ENCODE measurements at places on chromosomes 1 and 21.

GRCh38 chr1:40927781-40928180 lies 51.7 kb upstream of the CTPS1 start:
- DNase-seq: no peak

DNA sequence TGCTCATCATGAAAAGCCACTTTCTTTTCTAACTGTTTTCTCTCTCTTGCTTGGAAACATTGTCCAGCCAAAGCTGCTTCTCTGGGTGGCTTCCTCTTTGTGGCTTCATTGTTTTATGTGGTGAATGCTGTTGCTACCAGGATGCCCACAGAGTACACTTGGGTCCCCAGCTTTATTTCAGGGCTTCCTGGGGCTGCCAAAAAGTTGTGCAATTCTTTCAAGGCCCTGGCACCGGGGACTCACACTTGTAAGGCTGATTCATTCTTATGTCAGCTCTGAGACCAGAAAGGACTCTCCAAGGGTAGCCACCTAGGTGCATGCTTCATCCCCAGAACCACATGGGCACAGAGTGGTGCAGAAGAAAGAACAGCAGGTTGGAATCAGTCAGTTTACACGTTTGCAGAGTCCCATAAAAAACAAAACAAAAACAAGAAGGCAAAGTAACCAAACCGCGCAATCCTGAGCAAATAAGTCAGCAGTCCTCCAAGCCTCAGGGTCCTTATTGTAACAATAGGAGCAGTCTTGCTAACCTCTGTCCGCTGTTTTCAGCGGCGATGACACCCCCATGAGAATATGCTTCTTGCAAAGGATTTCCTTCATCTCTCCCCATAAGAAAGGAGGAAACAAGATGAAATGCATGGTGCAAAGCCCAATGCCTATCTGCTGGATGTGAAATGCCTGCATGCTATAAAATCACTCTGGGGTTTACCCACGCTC lies 89.9 kb upstream of the SSX2IP start:
- no peak for DNase-seq

- no peak for DNase-seq
Measured at GRCh38 chr1:211619033-211619996, 40.4 kb upstream of the SLC30A1 start.

DNA sequence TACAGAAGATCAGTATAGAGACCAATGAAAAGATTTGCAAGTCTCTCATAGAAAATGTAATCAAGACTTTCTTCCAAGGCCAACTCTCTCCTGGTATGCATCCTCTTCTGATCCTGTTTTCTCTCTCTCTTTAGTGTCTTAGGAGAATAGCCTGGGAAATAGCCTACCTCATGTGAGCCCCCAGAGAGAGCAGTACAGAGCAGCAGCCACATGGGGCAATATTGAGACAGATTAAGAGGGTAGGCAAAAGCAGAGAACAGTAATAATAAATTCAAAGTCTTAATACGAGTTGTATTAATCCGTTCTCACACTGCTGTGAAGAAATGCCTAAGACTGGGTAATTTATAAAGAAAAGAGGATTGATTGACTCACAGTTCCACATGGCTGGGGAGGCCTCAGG lies 61.4 kb downstream of the RNASEL start:
- DNase-seq: no peak

DNA sequence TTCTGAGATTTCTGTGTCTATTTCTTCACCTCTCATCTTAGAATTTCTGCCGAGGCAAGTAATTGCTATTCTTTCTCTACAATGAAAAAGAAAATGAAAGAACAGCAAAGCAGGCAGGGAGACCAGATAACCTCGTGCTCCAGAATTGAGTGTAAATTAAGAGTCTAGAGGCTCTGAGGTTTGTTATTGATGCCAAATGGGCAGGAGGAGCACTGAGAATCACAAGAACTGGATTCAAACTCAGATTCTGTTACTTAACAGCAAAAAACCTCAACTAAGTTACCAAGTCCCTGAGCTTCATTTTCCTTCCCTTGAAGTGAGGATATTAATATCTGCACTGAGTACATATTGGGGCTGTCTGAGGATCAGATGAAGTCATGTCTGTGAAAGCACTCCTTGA lies 5.5 kb upstream of the DDR2 start:
- DNase-seq: no peak

DNA sequence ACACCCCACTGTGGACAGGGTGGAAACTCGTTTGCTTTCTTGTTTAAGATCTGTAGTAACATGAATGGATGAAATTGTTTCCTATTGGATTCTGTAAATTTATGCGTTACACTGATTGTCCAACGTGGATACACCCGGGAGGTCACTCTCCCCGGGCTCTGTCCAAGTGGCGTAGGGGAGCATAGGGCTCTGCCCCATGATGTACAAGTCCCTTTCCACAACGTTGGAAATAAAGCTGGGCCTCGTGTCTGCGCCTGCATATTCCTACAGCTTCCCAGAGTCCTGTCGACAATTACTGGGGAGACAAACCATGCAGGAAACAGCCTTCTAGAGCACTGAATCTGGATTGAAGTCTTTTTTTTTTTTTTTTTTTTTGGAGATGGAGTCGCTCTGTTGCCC lies 1.4 kb downstream of the RCC1 start:
- DNase-seq: no peak

GRCh38 chr1:31063631-31064030 lies 1.9 kb downstream of the PUM1 start:
- DNase-seq: no peak

- DNase-seq: no peak
Measured at GRCh38 chr1:87851490-87851889, 522.8 kb downstream of the LMO4 start.

GRCh38 chr21:44755227-44755626 lies 43.9 kb upstream of the TSPEAR start:
- no peak for DNase-seq

GRCh38 chr1:22930240-22930912 lies 42.3 kb downstream of the LACTBL1 start:
- DNase-seq: peak; percentile 19

- no peak for DNase-seq
Measured at GRCh38 chr1:15187175-15188129, 33.9 kb downstream of the TMEM51 start.

- no peak for DNase-seq
Measured at GRCh38 chr1:211534545-211535291, 42.8 kb upstream of the RD3 start.

DNA sequence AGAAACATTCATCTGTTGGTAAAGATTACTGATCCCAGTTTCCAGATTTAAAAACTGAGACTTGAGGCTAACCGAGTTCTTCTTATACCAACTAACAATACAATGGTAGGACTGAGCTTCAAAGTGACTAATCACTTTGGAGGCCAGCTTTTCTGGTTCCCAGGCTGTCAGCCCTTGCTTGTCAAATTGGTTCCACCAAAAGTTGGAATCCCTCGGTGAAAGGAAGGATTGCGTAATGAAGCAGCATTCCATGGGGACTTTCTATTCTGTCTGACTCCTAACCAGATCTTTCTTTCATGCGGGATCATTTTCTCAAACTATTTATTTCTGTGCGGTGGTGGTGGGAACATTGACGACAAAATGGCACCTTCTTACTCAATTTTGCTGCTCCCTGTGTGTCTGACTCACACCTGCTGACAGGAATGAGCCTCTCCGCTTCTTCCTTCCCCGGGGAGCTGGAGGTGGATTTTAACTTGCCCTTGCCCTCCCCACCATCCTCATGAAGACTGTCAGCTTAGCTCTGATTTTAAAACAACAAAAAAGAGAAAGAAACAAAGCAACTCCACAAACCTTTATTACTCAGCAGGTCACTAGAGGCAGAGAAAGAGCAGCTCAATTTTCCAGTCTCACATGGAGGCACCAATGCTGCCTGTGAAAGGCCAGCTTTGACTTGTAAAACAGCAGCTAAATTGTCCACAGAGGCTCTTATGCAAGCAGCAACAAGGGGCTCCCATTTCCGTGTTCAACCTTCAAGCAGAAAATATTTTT lies 32.9 kb upstream of the RASAL2 start:
- no peak for DNase-seq

DNA sequence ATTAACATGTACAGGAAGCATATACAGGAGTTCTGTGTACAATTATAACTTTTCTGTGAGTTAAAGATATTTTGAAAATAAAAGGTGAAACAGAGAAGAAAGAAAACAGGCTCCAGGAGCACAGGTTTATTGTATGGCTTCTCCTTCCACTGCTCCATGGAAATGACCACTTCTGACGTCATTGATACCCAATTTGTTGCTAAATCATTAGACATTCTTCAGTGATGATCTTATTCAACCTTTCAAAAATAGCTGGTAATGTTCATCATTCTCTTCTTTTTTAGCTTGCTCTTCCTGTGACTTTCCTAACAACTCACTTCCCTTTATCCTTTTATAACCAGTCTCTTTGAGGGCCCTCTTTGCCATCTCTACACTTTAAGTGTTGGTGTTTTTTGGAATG lies 77.8 kb downstream of the KCNK2 start:
- no peak for DNase-seq

DNA sequence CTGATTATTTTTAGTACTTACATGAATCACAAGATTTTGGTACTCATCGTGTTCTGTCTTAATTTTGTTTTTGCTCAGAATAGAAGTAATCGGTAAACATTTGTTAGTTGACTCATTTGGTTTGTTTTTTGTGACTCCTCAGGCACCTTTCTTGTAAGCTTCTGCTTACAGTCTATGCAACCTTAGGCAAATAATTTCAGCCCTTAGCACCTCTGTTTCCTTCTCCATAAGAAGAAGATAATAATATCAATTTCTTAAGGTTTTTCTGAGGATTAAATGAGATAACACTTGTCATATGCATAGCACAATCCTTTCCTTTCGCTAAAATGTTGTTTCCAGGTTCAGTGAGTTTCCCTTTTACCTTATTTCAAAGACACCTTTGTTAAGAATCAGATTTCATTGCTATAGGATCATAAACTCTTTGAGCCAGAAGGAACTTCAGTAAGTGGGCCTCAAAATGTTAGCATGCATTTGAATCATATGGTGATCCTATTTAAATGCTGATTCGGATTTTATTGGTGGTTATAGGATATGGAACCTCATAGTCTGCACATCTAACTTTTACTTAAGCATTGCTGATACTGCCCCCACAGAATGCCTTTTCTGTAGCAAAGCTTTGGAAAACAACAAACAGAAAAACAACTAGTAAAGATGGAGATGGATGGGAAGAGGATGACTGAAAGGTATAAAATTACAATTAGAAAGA lies 272.7 kb upstream of the CACYBP start:
- DNase-seq: no peak
